Stimulated activated CD4-positive, alpha-beta T cell treated with anti-CD3 and anti-CD28 coated beads, TNF-alpha, amount 100 ng/mL, for 1 hour (primary cell): ENCODE measurements at places on chromosomes 16 and 17.

GRCh38 chr17:1385861-1386260 is 14.2 kb downstream of the YWHAE start:
- DNase-seq: no peak

DNA sequence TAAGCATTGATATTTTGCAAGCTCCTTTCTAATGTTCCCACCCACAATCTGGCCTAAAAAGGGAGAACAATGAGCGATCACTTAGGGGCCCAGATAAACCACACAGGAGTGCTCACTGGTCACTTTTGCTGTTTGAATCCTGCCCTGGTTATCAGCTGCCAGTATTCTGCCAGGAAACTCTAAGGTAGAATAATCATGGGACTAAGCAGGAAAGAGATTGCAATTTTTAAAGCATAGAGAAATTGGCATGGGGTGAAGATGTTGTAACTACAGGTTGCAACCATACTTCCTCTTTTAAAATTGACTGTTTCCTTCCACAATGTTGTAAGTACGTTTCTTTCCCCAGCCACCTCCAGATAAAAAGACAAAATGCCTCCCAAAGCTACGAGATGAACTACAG is 251.2 kb upstream of the CDH11 start:
- no peak for DNase-seq

DNA sequence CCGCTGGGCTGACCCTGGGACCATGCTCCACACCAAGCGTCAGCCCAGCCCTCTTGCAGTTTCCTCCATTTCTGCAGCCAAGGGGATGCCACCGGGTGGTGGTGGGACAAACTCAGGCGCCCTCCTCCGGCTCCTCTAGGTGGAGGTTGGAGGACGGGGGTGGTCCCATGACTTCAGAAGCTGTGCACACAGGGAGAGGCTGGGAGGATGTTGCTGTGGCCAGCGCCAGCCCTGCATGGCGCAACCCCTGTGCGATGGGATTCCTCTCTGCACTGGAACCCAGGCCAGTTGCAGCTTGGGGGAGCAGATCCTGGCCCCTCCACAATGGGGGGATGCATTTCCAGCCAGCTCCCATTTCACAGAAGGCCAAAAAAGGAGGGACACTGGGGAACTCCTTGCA is 246.5 kb downstream of the C16orf95 start:
- DNase-seq: no peak

- no peak for DNase-seq
Observed at GRCh38 chr16:16096121-16096857, 127.0 kb downstream of the ABCC6 start.

GRCh38 chr16:70483426-70483825 is 29.0 kb downstream of the FCSK start:
- no peak for DNase-seq

DNA sequence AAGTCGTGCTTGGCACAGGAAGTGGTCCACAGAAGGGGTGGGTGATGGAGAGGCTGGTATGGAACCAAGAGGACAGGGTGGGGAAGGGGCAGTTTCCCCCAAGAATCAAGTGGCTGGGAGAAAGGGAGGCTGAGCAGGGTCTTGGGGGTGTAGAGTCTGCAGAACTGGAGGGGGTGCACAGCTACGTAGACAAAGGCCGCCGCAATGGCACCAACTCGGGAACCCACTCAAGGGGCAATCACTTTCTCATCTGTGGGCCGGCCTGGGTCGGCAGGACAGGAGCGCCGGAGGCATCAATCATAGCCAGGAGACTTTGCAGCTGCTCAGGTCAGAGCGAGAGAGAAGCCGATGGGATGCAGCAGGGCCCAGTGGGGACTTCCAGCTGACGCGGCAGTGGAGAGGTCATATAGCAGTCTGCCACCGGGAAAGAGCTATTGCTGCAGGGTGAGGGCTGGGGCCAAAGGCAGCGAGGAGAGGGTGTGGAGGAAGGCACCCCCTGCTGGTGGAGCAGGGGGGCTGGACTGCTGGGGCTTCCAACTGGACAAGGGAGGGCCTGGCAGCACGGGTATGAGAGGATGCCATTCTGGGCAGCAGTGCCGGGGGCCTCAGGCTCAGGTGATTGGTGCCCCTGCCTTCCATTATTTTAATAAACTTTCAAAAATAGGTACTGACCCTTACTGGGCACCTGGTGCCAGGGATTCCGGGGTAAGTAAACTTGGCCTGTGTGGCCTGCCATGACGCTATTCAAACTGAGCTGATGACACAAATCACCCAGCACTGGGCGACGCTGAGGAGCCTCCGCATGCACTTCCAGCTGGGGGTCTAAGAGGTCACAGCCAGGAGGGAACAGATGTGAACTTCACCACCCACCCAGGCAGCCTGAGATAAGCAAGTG is 52.5 kb upstream of the MTSS2 start:
- DNase-seq: no peak

- no peak for DNase-seq
Observed at GRCh38 chr17:65727246-65727645, 165.8 kb upstream of the AXIN2 start.

- DNase-seq: no peak
Observed at GRCh38 chr16:88477631-88478519, 24.8 kb downstream of the ZFPM1 start.
